ENCODE measurements at places on chromosomes 4 and X.

- no peak for DNase-seq
These were observed 11.8 kb upstream of the FBXL5 start for GRCh38 chr4:15667006-15667405.

GRCh38 chr4:48147621-48148020 lies 13.6 kb upstream of the TXK start:
- no peak for DNase-seq

DNA sequence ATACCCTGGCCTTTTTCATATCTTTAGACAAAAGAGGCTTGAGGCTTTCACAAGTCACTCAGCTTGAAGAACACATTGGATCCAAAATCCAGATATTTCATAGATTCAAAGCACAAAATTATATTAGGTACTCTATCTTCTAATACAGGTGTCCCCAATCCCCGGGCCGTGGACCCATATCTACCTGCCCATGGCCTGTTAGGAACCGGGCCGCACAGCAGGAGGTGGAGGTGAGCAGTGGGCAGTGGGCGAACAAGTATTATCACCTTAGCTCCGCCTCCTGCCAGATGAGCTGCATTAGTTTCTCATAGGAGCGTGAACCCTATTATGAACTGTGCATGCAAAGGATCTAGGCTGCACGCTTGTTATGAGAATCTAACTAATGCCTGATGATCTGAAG lies 18.7 kb downstream of the YIPF7 start:
- no peak for DNase-seq

DNA sequence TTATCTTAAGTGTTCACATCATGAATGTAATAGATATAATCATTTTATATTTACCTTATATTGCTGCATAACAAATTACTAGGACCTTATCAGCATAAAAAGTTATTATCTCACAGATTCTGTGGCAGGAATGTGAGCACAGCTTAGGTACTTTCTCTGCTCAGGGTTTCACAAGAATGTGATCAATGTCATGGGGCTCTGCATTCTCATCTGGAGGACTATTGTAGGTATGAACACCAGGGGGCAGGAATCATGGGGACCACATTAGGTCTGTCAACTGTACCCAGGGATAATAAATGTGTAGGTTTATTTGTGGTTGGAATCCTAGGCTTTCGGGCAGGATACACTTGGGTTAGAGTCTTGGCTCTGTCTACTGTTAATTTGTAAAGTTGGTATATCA lies 519.2 kb downstream of the ARAP2 start:
- no peak for DNase-seq

DNA sequence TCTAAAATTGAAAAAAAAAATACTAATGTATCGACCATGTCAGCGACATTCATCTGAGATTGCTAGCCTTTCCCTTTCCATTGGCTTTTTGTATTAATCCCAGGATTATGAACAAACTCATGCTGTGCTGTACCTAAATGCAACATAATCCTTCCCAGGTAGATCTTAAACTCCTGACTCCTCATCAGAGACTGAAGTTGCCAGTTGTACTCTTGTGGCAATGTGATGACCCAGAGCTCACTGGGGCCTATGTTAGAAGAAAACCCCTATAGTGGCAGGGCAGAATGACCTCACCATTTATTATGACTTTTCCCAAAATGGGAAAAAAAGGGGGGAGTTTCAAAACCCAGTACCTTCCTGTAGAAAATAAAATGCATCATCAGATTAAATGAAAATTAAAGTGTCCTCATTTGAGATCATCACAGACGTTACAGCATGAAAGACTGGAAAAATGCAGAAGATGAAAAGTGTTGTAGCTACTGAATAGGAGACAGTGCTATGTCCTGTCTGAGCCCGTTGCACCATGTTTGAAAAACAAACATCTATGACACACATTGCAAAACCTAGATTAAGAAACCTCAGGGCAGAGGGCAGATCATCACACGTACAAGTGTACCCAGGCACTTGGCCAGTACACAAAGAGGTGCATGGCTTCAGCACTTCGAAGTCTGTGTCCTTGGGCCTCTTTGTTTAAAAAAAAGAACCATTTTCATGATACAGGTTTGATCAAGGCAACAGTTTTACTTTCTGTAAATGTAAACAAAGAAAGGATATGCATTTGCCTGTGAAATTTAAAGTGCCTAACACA lies 6.8 kb upstream of the ACSL4 start:
- DNase-seq, result no peak

DNA sequence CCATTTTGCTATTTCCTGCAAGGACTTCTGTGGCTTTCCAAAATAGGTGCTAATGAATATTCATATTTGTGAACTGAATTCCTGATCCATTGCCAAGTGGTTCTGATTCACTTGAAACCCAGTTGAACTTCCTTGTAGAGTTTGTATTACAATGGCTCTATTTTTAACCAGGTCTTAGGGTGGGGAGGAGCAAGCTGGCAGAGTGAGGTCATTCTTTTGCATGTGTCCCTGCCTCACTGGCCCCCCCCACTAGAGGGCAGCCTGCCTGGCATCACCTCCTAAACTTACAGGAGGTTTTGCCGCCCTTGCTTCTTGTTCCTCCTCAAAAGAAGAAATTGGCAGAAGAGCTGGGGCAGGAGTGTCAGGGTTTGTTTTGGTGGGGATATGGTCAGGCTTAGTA lies 10.5 kb downstream of the PTTG2 start:
- DNase-seq, result no peak

DNA sequence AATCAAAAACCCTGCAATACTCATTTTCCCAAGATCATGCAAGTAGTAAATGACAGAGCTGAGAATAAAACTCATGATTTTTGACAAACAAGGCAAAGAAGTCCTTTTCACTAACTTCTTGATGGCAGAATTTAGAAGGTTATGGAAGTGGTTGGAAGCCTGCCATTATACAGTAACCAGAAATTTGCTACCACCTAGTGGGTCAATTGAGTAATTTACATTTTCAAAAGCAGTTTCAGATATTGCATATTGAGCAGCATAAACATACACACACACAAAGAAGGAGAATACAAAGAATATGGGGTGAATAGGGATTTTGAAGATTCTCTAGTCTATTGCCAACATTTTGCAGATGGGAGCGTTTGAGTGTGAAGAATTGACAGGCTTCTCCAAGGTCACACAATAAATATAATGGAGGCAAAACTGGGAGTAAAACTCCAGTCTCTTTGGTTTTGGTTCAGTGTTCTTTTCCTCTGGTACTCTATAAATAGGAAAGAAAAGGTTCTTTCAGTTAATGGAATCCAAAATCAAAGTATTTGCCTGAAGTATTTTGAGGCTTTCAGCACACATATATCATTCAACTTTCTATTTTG lies 70.2 kb downstream of the GC start:
- no peak for DNase-seq

- DNase-seq, result no peak
These were observed 80.5 kb upstream of the AMELX start for GRCh38 chrX:11212741-11213140.

GRCh38 chrX:121169099-121170035 lies 122.0 kb downstream of the GLUD2 start:
- DNase-seq, result no peak

GRCh38 chrX:150438165-150438564 lies 75.0 kb downstream of the MAMLD1 start:
- DNase-seq, result no peak

- no peak for DNase-seq
These were observed 24.1 kb downstream of the C4orf50 start for GRCh38 chr4:5993876-5994811.

- no peak for DNase-seq
These were observed 16.7 kb downstream of the EDA2R start for GRCh38 chrX:66622209-66622608.

DNA sequence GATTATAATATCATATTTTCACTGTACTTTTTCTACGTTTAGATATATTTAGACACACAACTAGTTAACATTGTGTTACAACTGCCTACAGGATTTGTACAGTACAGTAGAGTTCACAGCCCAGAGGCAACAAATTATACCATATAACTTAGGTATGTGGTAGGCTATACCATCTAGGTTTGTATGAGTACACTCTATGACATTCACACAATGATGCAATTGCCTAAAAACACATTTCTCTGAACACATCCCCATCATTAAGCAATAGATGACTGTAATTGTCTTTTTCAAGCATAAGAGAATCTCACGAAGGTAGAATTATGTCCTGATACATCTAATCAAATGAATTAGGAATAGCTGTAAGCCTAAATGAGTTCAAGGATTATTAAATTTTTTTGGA lies 12.3 kb upstream of the TIGD2 start:
- DNase-seq, result no peak

DNA sequence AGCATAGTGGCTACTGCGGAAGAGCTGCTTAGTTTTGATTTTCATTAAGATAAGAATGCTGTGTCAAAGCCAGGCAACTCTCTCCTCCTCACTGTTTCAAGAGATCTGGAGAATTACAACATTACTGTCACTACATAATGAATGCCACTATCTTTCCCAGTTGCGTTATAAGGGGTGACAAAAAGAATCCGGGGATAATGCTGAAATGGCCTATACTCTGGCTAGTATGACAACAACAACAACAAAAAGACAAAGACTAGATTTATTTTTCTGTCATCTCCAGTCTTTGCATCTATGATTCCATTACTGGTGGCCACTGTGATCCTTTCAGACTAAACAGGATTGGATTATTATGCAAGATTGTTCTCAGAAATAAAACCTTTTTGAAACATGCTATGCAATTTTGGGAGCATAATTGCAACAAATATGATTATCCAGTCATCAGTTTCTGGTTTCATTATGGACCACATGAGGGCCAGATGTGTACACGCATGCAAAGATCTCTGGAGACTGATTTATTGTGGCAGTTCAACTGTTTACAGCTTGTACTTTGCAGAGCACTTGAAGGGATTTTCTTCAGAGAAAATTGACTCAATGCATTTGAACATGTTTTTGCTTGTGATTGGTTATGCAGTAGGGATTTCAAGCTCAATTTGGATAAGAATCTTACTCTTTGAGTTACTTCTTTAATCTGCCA lies 31.1 kb upstream of the SPANXB1 start:
- DNase-seq, result no peak

DNA sequence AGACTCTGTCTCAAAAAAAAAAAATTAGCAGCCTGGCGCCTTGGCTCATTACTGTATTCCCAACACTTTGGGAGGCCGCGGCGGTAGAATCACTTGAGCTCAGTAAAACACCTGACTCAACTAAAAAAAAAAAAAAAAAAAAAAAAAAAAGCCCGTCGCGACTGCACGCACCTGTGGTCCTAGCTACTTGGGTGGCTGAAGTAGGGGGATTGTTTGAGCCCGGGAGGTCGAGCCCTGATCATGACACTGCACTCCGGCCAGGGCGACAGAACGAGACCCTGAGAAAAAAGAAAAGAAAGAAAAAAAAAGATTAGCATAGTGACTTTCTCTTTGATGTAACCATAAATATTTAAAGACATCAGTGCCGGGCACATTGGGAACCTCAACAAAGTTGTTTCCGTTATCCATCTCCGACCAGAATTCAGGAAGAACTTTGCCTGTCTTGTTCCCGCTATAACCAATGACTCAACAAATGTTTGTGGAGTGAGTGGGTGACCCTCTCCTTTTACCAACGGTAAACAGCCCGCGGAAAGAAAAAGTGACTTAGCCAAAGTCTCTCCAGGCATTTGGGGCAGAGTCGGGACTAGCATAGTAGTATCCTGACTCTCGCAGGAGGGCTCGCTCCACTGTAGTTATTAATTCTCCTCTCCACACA lies 553 bp upstream of the MED28 start:
- no peak for DNase-seq

DNA sequence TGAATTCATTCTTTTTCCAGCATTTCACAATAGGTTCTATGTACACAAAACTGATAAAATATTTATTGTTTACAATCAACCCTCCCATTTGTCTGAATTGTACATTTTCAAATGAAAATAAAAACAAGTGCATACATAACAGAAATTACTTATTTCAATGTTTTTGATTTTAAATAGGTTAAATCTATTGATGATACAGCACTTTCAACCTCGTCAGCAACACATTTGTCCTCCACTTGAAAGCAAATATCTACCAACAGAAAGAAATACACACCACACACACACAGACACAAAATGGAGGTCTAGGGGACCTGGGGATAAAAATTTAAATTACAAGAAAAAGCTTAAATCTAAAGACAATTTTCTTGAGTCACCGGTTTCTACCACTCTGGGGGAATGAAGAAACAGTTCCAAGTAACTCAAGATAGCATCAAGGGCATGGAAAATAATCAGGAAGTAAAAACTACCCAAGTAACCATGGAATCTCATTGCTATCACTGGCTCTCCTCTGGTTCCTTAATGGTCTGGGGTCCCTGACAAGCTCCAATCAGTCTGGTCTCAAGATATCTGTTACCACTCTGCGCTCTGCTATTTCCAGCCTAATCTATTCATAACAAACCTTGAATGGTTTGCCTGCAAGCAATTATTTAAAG lies 27.6 kb downstream of the ANKRD17 start:
- no peak for DNase-seq

- DNase-seq, result no peak
These were observed 101.9 kb upstream of the RBPJ start for GRCh38 chr4:26218677-26219605.

DNA sequence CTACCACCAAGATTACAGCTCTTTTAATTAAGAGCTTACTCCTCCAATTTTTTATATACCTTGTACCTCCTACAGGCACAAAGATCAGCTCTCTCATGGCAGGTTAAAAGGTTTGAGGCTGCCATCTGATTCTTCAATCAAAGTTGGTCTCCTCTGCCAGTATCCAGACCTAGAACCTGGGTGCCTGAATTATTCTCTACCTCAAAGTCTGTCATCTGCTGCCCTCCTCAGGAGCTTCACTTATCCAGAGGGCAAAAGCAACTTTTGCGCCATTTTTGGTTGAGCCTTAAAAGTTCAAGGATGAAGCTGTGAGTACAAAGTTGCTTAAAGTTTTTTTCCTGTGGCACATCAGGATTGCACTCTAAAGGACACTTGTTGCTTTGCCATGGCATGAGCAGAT lies 343.7 kb upstream of the PPP1R2C start:
- DNase-seq, result no peak

- DNase-seq, result no peak
These were observed 995.5 kb downstream of the RAB28 start for GRCh38 chr4:12488672-12489071.

DNA sequence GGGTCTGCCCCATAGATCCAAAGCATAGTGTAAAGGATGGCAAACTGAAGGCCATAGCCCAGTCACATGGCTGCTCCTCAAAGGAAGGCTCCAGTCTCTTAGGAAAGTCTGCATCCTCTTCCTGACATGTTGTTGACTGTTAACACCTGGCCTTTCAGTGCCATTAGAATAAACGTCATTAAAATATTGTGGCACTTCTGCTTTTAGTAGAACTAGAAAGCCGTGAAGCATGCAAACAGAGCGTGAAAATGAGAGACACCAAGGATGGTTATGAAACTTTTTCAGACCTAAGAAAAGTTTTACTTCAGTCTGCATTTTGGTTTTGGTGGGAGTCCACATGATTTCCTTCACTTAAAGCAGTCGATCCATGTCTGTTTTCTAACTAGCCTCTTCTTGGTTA lies 41.1 kb upstream of the AFF2 start:
- no peak for DNase-seq

- DNase-seq, result no peak
These were observed 839.1 kb downstream of the GLUD2 start for GRCh38 chrX:121886557-121886956.

GRCh38 chrX:18946157-18946556 lies 37.8 kb downstream of the PHKA2 start:
- DNase-seq, result no peak

GRCh38 chrX:19372547-19373331 lies 29.0 kb downstream of the PDHA1 start:
- DNase-seq, result no peak

- DNase-seq, result no peak
These were observed 105.4 kb upstream of the FAT1 start for GRCh38 chr4:186829097-186829496.

Data from liver (tissue), 10 donors.